ENCODE measurements at places on chromosomes 11 and 22. TPM values are rescaled to one million over a fixed set of nuclear protein-coding genes. Genes with fewer than 3 reads are reported as not detected.

The NDUFA6 gene
- total RNA-seq: 39.6 TPM

The SLC22A8 gene
- not detected for total RNA-seq

The CARD10 gene
- 33.2 TPM for total RNA-seq

The ANO1 gene
- 0.27 TPM for total RNA-seq

The TRIM6 gene
- total RNA-seq: 0.66 TPM

The GAS2 gene
- total RNA-seq: 1.3 TPM
